Activated naive CD8-positive, alpha-beta T cell treated with anti-CD3 and anti-CD28 coated beads, Interleukin-2, amount 10 ng/mL, durations not matched to agents 7 days and 5 days (primary cell): ENCODE measurements at places on chromosomes 5 and 9.

- no peak overlapping the region for H3K4me3 ChIP-seq
- peaks cover 7% of the 10 kb centered on the region for H3K36me3 ChIP-seq
- no peaks in the 10 kb centered on the region for H3K27me3 ChIP-seq
Measured at GRCh38 chr9:123049589-123050222, 16.2 kb downstream of the GPR21 start.

GRCh38 chr5:137470111-137470920 is 28.8 kb downstream of the SPOCK1 start:
- peaks cover 11% of the 10 kb centered on the region for H3K27me3 ChIP-seq
- no peaks in the 10 kb centered on the region for H3K36me3 ChIP-seq
- no peak overlapping the region for H3K4me3 ChIP-seq
- no peak overlapping the region for H3K27ac ChIP-seq
- no peaks in the 10 kb centered on the region for H3K4me1 ChIP-seq
- no peak for DNase-seq

DNA sequence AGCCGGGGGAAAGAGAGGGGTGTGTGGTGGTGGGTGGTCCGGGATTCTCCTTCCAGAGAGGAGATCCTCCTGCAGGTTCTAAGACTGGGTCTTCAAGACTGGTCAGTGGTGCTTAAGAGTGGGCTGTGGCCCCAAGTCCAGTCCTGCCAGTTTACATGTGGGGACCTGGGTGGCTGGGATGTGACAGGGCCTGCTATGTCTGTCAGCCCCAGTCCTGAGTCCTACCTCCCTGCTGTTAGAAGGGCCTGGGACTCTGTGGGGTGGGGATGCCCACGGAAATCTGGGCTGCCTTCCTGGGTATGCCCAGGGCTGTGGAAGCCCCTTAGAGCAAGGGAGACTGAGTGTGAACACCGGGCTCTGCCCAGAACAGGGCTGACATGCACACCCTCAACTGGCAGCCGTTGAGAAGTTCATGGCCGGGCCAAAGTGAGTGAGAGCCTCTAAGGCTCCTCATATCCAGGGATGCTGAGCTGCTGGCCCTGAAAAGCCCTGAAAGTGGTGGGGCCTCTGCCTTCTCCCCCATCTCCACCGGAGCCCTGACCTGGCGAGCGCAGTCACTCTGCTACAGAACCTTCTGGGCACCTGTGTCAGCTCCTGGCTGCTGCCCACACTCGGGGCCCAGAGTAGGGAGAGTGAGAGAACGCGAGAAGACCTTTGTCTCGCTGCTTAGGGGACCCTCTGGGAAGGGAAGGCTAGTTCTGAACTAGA is 1.7 kb downstream of the PHF2 start:
- no peaks in the 10 kb centered on the region for H3K27me3 ChIP-seq
- peak overlapping the region; percentile 82 for H3K27ac ChIP-seq
- peak; percentile 31 for DNase-seq
- peaks cover 9% of the 10 kb centered on the region for H3K36me3 ChIP-seq
- peak overlapping the region; percentile 85 for H3K4me3 ChIP-seq

- H3K4me1 ChIP-seq = no peaks in the 10 kb centered on the region
- H3K27me3 ChIP-seq = peaks cover 10% of the 10 kb centered on the region
- no peaks in the 10 kb centered on the region for H3K36me3 ChIP-seq
Measured at GRCh38 chr9:13567833-13568232, 288.3 kb upstream of the MPDZ start.

GRCh38 chr5:89120719-89121118 is 237.7 kb upstream of the MEF2C start:
- no peak for DNase-seq
- no peak overlapping the region for H3K4me3 ChIP-seq
- no peaks in the 10 kb centered on the region for H3K36me3 ChIP-seq
- no peaks in the 10 kb centered on the region for H3K27me3 ChIP-seq

DNA sequence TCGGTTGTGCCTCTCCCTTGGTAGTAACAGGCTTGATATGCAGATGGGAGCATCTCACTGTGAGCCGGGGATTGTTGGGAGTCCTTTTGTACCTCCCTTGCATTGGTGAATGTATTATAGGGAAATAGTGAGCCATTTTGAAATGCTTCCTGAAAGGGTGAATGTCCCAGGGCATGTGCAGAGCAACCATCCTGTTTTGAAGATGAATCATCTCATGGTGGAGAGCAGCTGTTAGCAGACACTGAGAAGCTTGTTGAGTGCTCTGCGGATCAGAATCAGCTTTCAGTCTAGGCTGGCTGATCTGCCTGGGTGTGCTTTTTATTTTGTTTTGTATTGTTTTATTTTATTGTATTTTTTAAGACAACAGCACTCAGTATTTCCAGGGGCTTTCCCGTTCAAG is 29.7 kb downstream of the SLC36A1 start:
- no peaks in the 10 kb centered on the region for H3K4me1 ChIP-seq
- H3K36me3 ChIP-seq = peaks cover 2% of the 10 kb centered on the region
- no peak overlapping the region for H3K27ac ChIP-seq
- no peak overlapping the region for H3K4me3 ChIP-seq

DNA sequence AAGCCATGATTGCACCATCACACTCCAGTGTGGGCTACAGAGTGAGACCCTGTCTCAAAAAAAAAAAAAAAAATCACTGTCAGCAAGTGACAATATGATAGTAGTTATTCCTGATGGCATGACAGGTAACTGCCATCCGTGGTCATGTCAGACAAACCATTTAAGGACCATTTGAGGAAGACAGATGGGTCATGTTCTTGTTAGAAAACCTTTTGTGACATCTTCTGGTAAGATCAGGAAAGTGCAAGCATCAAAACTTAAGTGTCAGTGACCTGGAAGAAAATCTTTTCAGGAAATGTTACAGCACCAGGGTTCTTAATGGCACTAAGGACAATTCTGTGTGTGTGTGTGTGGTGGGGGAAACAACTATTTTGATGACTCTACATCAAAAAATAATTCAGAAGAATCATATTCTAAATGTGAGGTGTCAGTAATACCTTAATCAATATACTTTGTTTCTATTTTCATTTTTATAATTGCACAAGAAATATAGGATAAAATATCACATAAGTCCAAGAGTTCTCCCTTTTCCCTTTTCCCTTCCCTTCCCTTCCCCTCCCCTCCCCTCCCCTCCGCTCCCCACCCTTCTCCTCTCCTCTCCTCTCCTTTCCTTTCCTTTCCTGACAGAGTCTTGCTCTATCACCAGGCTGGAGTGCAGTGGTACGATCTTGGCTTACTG is 17.8 kb downstream of the SLC38A9 start:
- DNase-seq = no peak
- H3K36me3 ChIP-seq = peaks cover 12% of the 10 kb centered on the region
- no peak overlapping the region for H3K27ac ChIP-seq
- H3K27me3 ChIP-seq = no peaks in the 10 kb centered on the region

GRCh38 chr5:113381791-113382190 is 53.0 kb downstream of the TSSK1B start:
- no peak for DNase-seq
- H3K27me3 ChIP-seq = peaks cover 36% of the 10 kb centered on the region
- peaks cover 10% of the 10 kb centered on the region for H3K36me3 ChIP-seq
- no peak overlapping the region for H3K4me3 ChIP-seq
- no peak overlapping the region for H3K27ac ChIP-seq

DNA sequence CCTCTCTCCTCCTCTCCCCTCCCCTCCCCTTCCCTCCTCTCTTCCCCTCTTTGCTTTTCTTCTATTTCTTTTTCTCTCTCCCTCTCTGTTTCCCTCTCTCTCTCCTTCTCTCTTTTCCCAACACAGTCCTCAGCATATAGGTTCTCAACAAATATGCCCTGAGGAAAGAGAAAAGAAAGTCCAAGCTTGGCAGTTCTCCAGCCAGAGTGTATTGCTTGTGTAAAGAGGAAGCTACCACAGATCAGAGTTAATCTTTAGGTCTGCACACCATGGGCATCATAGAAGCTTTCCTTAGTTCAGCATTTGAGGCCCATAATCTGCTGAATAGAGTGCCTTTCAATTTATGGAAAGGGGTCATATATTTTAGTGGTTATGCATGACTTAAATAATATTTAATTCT is 382.8 kb upstream of the WWC1 start:
- no peaks in the 10 kb centered on the region for H3K27me3 ChIP-seq
- no peaks in the 10 kb centered on the region for H3K4me1 ChIP-seq
- no peak overlapping the region for H3K27ac ChIP-seq
- no peak for DNase-seq

DNA sequence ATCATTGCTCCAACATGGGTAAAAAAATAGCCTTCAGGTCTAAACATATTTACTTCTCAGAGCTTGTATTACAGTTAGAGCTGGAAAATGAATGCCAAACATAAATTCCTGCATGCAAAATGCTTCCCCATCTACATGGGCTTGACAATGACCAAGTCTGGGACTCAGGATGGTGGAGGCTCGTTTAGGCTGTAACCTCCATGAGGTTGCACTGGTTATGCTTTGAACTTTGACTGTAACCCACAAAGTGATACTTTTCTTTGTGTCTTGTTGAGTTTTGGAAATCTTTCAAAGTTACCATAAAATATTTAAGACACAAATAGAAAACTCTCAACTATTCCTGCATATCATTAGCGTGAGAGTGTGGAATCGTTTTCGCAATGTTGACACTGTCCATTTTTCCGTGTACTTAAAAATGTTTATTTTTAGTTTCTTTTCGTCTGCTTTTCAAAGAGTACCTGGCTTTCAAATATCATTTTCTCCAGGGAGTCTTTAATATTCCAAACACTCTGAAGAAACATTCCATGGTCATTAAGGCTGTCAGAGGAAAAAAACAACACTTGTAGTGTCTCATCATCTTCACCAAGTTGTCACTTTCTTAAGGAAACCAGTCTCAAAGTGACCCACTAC is 487.8 kb downstream of the ENC1 start:
- H3K36me3 ChIP-seq = no peaks in the 10 kb centered on the region
- no peaks in the 10 kb centered on the region for H3K4me1 ChIP-seq
- H3K4me3 ChIP-seq = no peak overlapping the region

- H3K27ac ChIP-seq = no peak overlapping the region
- H3K4me3 ChIP-seq = no peak overlapping the region
- peaks cover 2% of the 10 kb centered on the region for H3K36me3 ChIP-seq
- peaks cover 26% of the 10 kb centered on the region for H3K27me3 ChIP-seq
- DNase-seq = no peak
Measured at GRCh38 chr5:82905986-82906385, 171.2 kb downstream of the TMEM167A start.

DNA sequence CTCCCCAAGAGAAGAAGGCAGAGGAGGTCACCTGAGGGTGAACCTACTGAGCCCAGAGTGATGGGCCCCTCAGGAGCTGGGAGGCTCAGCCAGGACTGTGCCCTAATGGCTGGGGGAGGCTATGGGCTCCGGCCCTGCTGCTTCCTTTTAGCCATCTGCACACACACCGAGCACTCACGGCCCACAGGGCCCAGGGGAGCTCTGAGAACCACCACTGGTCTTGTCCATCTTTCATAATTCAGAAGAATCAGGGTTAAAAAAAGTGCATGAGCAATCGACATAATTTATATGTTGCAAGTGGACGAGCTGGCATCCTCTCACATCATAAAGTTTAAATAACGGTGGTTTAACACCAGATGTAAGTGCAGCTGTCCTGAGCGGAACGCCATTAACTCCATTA is 162.1 kb downstream of the FSTL4 start:
- H3K4me1 ChIP-seq = no peaks in the 10 kb centered on the region
- H3K4me3 ChIP-seq = no peak overlapping the region
- DNase-seq = no peak
- H3K27me3 ChIP-seq = peaks cover 6% of the 10 kb centered on the region

GRCh38 chr5:180639741-180640610 is 9.4 kb downstream of the FLT4 start:
- no peak overlapping the region for H3K4me3 ChIP-seq
- no peaks in the 10 kb centered on the region for H3K27me3 ChIP-seq
- peak overlapping the region; percentile 34 for H3K27ac ChIP-seq

DNA sequence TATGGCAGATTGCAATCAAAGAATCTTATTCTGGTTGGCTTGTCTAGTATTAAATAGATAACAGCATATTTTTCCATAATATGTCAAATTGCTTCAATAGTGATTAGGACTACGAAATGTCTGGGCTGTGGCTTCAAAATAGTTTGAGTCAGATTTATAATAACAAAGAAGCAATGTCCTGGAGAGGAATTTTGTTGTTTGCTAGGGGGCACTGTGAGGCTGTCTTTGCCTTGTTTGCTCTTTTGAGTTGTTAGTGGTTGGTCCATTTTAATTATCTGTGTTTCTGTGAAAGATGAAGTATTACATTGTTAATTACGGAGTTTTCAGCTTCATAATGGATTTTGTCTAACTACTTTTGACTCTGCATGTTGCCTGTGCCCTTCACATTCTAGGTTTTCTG is 713.6 kb downstream of the TLE4 start:
- no peaks in the 10 kb centered on the region for H3K4me1 ChIP-seq
- H3K4me3 ChIP-seq = no peak overlapping the region
- DNase-seq = no peak

- peaks cover 2% of the 10 kb centered on the region for H3K27me3 ChIP-seq
- H3K4me3 ChIP-seq = no peak overlapping the region
- DNase-seq = no peak
- H3K4me1 ChIP-seq = no peaks in the 10 kb centered on the region
Measured at GRCh38 chr5:43370352-43370751, 41.8 kb downstream of the CCL28 start.

- H3K36me3 ChIP-seq = no peaks in the 10 kb centered on the region
- no peaks in the 10 kb centered on the region for H3K4me1 ChIP-seq
- H3K27me3 ChIP-seq = peaks cover 2% of the 10 kb centered on the region
- no peak for DNase-seq
- H3K4me3 ChIP-seq = no peak overlapping the region
Measured at GRCh38 chr5:33685873-33686755, 205.7 kb downstream of the ADAMTS12 start.

GRCh38 chr5:61450493-61451279 is 118.6 kb downstream of the ZSWIM6 start:
- no peaks in the 10 kb centered on the region for H3K27me3 ChIP-seq
- no peaks in the 10 kb centered on the region for H3K4me1 ChIP-seq
- DNase-seq = no peak
- no peak overlapping the region for H3K27ac ChIP-seq
- H3K4me3 ChIP-seq = no peak overlapping the region
- peaks cover 10% of the 10 kb centered on the region for H3K36me3 ChIP-seq

GRCh38 chr5:109161914-109162683 is 247.7 kb downstream of the PJA2 start:
- H3K27ac ChIP-seq = no peak overlapping the region
- H3K27me3 ChIP-seq = no peaks in the 10 kb centered on the region
- no peak for DNase-seq
- no peak overlapping the region for H3K4me3 ChIP-seq
- no peaks in the 10 kb centered on the region for H3K4me1 ChIP-seq
- H3K36me3 ChIP-seq = peaks cover 1% of the 10 kb centered on the region

DNA sequence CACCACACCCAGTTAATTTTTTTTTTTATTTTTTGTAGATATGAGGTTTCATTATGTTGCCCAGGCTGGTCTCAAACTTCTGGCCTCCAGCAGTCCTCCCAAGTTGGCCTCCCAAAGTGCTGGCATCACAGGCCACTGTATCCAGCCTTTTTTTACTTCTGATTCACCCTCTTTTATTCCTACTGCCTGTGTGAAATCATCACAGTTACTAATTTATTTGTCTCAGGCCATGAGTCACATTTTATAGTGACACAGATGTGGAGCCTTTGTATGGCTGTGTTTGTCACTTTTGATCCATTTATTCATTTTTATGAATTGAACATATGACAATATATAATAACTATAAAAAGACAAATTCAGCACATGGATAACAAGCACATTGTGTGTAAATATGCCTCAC is 67.1 kb upstream of the SNX2 start:
- no peak for DNase-seq
- peaks cover 2% of the 10 kb centered on the region for H3K27me3 ChIP-seq
- no peak overlapping the region for H3K27ac ChIP-seq

GRCh38 chr5:84688566-84688965 is 303.9 kb upstream of the EDIL3 start:
- no peaks in the 10 kb centered on the region for H3K27me3 ChIP-seq
- H3K4me3 ChIP-seq = no peak overlapping the region
- H3K27ac ChIP-seq = no peak overlapping the region
- no peak for DNase-seq
- H3K36me3 ChIP-seq = no peaks in the 10 kb centered on the region

- no peak overlapping the region for H3K27ac ChIP-seq
- DNase-seq = no peak
- peaks cover 22% of the 10 kb centered on the region for H3K27me3 ChIP-seq
- H3K4me3 ChIP-seq = no peak overlapping the region
Measured at GRCh38 chr5:14234204-14234603, 91.1 kb downstream of the TRIO start.
